CD4-positive, alpha-beta T cell treated with Interleukin-4 for 4 hours (primary cell): ENCODE measurements at places on chromosomes 6 and 20.

DNA sequence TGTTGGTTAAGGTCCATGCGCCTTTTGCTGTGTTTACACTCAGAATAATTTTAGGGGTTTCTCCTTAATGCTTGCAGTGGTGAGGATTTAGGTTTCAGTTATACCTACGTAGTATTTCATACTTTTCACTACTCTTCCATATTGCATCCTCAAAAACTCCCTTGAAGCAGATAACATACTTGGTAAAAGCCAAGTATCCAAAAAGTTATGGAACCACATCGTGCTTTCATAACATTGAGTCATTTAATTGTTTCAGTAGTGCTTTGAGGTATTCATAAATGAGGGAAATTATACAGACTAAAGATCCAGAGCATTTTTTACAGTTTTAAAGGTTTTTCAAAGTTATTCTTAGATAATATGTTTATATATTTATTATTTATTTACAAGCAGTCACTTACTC lies 4.0 kb upstream of the ATXN1 start:
- DNase-seq: no peak

DNA sequence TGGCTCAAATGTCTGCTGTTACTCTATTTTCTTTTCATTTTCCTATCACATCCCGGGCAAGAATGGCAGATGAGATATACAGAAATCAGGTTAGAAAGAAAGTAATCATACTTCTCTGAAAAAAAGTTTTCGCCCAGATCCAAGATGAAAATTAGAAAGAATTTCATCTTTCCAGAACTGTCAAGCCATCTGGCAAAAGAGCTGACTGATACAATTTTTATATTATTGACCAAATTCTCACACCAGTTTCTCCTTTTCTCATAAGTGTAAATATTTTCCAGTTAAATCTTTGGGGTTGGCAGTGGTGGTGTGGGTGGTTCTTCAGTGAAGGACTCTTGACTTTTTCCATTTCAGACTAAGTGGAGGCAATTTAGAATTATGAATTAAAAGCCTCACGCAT lies 371.9 kb downstream of the CD83 start:
- DNase-seq: no peak

DNA sequence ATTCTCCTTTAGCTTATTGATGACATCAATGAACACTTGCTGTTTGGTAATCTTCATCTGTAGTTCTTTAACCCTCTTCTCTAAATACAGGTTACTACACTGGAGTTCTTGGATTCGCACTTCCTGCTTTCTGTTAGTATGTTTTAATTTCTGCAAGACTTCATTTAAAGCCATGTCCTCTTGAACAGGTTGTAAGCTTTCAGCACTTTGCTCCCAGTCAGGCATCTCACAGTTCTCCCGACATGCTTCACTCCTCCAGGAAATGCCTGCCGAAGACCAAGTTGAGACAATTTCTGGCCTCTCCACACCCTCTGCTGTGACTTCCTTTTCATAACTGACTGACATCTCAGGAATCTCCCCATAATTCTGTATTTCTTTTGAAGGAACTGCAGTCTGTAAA lies 15.8 kb downstream of the CAGE1 start:
- no peak for DNase-seq

DNA sequence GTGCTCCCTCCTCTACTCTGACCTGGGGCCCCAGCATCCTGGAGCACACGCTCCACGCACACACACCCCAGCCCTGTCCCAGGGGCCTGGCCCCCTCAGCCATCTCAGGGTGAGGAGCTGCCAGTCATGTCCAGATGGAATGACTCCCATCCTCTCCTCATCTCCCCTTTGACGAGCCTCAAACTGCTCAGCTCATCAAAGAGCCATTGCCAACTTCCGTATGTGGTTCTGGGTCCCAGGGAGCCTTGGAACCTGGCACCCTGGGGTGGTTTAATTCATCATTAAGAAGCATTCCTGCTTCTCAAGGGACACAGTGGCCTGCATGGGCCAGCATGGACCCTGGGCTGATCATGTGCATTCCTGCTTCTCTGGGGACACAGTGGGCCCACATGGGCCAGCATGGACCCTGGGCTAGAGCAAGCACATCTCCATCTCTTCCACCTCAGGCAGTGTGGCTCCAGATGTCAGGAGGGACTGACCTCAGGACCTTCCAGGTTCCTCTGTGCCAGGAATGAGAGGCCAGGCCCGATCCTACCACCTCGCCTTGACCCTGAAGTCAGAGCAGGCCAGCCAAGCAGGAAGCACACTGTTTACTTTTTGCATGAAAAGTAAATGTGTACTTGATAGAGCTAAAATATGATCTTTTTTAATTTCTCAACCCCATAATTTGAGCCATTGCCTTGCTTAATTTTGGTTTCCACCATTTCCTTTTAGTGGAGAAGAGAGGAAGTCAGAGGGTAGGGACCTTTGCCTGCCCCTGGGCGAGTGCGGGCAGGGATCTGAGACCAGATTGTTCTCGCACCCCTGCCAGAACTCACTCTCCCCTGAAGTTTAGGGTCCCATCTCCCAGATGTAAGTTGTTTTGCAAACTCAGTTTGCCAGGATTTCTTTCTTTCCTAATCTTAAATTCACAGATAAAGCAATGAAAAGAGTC lies 26.1 kb downstream of the SPATA2 start:
- DNase-seq: no peak

GRCh38 chr20:199996-200395 lies 10.5 kb upstream of the DEFB128 start:
- DNase-seq: no peak

DNA sequence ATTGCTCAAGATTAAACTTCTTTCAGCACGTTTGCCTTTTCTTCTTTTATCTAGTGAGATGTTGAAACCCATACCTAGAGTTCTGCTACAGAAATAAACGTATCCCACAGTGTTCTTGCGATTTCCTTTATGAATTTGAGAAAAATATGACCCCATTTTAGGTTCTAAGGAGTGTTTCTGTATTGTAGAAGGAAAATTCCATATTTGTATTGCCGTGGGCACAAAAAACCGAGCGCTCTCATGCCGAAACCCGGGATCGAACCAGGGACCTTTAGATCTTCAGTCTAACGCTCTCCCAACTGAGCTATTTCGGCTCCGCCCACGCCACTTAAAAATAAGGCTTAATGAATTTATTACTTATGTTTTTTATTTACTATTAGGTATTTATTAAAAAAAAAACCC lies 23.7 kb downstream of the ZNF311 start:
- peak; percentile 82 for DNase-seq

DNA sequence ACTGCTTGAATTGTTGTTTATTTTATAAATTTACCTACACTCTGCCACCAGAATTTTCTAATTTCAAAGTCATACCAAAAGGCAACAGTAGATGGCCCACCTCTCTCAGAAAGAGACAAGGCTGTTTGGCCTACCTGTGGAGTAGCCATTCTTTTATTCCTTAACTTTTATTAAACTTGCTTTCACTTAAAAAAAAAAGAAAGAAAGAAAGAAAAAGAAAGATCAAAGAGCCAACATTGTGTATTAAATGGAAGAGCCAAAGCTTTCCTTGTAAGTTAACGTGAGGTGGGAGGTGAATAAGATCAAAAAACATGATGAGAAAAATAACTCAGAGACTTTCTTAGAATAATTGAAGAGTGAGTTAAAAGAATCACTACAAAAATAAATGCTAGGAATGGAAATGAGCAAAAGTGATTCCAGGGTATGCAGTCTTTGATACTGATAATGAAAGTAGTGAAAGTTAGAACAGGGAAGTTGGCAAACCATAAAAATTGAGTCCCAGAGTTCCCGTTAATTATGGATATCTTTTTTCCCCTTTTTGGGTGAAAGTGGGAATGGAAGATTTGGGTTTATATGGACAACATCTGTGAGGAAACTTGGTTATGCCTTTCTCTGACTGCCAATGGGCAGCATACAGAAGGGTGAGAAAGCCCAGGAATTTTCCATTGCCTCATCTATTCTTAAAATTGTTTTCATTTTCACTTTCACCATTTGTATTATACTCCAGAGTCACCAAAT lies 35.9 kb upstream of the MYB start:
- peak; percentile 59 for DNase-seq

- no peak for DNase-seq
Measured at GRCh38 chr6:150641398-150642139, 41.9 kb downstream of the PLEKHG1 start.

DNA sequence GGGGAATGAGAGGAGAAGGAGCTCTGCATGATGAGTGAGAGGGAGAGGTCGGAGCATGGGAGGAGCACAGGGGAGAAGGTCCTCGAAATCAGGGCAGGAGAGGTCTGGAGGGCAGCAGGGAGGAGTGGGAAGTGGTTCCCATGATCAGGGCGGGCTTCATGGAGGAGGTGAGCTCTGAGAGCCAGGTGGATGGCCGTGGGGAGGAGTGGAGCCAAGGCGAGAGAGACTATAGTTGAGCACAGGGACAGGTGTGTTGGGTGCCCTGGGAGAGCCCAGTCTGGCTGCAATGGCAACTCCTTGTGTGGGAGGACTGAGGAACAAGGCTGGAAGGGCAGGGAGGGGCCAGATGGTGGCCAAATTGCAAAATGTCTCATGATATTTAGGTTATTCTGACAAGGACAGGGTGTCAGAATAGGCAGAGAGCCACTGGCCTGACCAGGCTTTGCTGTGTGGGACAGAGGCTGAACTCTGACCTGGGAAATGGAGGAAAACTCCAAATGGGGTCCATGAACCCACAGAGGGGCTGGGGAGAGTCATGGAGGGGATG lies 21.4 kb downstream of the TTBK1 start:
- no peak for DNase-seq
